SK-N-SH (cell line): ENCODE measurements at places on chromosomes 4 and X. TPM values are rescaled to one million over a fixed set of nuclear protein-coding genes. Genes with fewer than 3 reads are reported as not detected.

DNA sequence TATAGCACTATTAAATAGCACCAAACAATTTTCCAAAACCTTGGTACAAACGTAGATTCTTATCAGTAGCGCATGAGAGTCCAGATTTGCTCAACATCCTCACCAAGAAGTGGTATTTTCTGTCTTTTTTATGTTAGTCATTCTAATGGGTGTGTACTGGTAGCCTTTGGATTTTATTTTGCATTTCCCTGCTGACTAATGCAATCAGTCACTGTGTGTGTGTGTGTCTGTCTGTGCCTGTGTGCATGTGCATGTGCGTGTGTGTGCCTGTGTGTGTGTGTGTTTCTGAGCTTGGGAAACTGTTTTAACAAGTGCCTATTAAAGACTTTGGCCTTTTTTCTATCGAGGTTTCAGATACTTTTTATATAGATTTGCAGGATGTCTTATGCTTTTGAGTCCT is 82.2 kb upstream of the MAGEA10 start:
- no peak overlapping the region for H3K4me3 ChIP-seq
- no peaks in the 10 kb centered on the region for H3K36me3 ChIP-seq
- H3K27ac ChIP-seq: no peak overlapping the region
- no peak for DNase-seq
- H3K4me1 ChIP-seq: no peaks in the 10 kb centered on the region
- H3K27me3 ChIP-seq: no peaks in the 10 kb centered on the region

DNA sequence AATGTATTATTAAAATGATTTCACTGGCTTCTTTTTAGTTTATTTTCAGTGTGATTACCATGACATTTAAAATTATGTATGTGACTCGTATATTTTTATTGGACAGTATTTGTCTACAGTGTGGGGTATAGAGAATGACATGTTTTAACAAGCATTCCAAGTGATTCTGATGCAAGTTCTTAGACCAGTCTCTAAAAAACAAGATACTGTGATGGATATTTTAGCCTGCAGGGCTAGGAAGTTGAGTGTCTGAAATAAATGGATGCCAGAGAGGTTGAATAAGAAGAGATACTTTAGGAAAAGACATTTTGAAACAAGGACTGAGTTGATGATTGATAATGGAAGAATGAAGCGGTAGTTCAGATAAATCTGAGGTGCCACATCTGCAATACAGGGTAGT is 3.5 kb upstream of the MAD2L1 start:
- H3K27me3 ChIP-seq: no peaks in the 10 kb centered on the region
- H3K4me1 ChIP-seq: peaks cover 9% of the 10 kb centered on the region; the same call in 1 of the 2 replicates
- H3K36me3 ChIP-seq: no peaks in the 10 kb centered on the region
- H3K4me3 ChIP-seq: no peak overlapping the region
- DNase-seq: no peak

- H3K4me3 ChIP-seq: no peak overlapping the region
- peaks cover 11% of the 10 kb centered on the region for H3K4me1 ChIP-seq
- peak overlapping the region; percentile 40 for H3K27ac ChIP-seq
- H3K27me3 ChIP-seq: no peaks in the 10 kb centered on the region
Measured at GRCh38 chr4:73224886-73225285, 33.7 kb downstream of the ANKRD17 start.

DNA sequence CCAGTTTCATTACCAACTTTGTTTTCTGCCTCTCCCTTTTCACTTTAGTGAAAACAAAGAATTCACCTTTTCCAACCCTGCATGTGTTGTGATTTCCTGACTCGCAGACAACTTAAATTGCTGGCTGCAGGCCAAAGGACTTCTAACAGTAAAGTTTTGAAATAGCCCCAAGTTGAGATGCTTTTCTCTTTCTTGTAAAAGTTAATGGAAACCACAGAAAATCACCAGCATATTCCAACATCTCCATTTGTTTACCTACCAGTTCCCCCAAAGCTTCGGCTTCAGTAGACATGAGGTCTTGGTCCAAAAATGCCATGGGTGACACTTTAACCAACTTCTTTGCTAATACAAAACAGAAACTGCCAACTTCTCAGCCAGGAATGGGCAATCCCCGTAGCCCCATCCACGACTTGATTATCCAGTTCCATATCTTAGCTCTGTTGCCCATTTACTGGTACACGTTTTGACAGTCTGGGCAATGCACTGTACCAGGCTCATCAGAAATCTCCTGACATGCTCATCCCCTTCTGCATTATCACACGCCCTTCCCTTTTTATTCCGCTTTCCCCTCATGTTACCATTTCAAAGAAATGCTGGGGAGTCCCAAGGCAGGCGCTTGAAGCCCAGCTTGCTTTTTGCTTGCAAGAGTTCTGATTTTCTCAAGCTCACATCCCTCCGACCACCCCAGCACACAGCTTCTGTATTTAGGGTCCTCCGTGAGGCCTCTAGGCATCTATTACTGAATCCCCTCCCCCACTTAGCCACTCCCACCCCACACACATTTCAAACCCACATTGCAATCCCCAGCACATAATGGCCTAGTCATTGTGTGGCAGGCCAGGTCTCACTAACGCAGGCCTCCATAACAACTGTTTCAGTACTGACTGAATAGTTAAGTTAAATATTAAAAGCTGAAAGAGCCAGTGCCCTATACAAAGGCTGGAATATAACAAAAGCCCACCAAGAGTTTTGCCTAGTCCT is 137.9 kb upstream of the S100G start:
- H3K4me1 ChIP-seq: peaks cover 8% of the 10 kb centered on the region
- no peak overlapping the region for H3K27ac ChIP-seq
- H3K27me3 ChIP-seq: no peaks in the 10 kb centered on the region

DNA sequence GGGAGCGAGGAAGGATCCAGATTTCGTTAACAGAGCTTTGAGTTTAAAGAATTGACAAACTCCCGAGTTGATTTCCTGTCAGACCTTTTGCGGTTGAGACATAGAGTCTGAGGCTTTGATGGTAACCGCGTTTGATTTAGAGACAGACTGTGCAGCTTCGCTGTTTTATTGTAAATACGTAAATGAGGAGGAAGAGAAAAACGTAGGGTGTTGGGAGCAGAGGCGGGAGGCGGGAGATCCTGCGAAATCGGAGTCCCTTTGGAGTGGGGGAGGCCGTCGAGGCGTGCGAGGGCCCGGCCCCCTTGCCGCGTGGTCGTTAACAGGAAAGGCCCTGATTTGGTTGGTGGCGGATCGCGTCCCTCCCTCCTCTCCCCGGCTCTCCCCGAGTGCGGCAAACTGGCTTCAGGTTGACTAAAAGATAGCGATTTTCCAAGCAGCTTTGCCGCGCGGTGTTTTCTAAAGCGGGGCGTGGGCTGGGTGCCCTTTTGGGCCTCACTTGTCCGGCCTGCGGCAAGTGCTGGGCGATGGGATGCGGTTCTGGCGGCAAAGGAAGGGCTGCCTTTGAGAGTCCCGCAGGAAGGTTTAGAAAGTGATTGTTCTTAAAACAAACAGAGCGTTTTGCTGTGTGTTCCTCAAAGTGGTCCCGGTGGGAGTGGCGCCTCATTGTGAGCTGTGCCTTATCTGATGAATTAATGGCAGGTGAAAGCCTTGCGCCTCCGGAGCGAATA is 857 bp downstream of the SCML1 start:
- H3K36me3 ChIP-seq: no peaks in the 10 kb centered on the region
- H3K4me3 ChIP-seq: peak overlapping the region; percentile 68
- no peaks in the 10 kb centered on the region for H3K27me3 ChIP-seq
- peak; percentile 30 for DNase-seq
- no peaks in the 10 kb centered on the region for H3K4me1 ChIP-seq
- H3K27ac ChIP-seq: peak overlapping the region; percentile 47

DNA sequence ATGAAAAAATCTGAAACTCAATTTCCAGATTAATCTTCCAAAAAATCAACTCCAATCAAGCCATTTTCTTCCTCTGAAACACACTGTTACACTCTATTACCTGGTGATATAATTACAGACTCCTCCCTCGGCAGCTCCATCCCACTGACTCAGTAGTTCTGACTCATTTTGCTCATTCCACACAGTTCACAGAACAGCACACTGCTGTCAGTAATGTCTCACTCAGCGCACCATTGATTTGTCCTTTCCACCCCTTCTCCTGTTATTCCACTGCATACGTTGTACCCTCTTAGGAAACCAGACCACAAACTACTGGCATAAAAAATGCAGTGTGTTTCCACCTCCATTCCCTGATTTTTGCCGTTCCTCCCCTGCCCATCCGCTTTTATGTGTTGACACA is 212.7 kb downstream of the SLIT2 start:
- no peaks in the 10 kb centered on the region; the same call in none of the 2 replicates for H3K4me1 ChIP-seq
- no peak for DNase-seq
- no peaks in the 10 kb centered on the region for H3K27me3 ChIP-seq
- peaks cover 4% of the 10 kb centered on the region; the same call in 1 of the 2 replicates for H3K36me3 ChIP-seq
- H3K4me3 ChIP-seq: no peak overlapping the region

DNA sequence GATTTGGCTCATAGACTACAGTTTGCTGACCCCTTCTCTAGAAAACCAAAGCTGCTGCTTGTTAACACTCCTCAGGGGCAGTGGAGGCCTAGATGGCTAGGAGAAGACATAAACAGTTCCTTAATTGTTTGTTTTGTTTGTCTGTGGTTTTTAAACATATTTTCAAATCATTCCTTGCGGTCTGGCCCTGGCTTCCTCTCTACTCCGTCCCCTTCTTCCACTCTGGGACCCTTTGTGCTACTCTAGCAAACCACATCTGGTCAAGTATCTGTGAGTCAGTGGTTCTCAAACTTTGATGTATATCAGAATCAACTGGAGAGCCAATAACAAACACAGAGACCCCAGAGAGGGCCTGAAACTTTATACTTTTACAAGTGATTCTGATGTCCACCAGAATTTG is 36.1 kb downstream of the FRMPD4 start:
- H3K4me1 ChIP-seq: no peaks in the 10 kb centered on the region

- no peaks in the 10 kb centered on the region for H3K36me3 ChIP-seq
- H3K27ac ChIP-seq: no peak overlapping the region
- H3K27me3 ChIP-seq: peaks cover 47% of the 10 kb centered on the region
- no peak overlapping the region for H3K4me3 ChIP-seq
- no peaks in the 10 kb centered on the region for H3K4me1 ChIP-seq
Measured at GRCh38 chrX:425056-425455, 38.3 kb upstream of the PPP2R3B start.

DNA sequence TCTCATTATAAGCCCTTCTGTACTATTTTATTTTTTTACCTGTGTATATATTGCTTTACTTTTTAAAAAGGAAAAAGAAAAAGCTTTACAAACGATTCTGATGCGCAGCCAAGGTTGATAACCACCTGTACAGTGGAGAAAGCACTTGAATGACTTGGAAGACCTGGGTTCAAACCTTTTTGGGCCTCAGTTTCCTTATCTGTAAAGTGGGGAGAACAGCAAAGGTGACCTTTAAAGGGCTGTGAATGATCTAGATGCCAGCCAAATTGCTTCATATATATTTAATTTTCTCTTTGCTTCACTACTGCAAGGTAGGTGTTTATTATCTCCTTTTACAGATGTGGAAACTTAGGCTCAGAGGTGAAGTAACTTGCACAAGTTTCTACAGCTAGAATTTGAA is 45.0 kb downstream of the SMC1A start:
- no peak overlapping the region for H3K27ac ChIP-seq
- peaks cover 54% of the 10 kb centered on the region for H3K36me3 ChIP-seq
- no peaks in the 10 kb centered on the region for H3K4me1 ChIP-seq
- H3K27me3 ChIP-seq: no peaks in the 10 kb centered on the region
- no peak overlapping the region for H3K4me3 ChIP-seq
- DNase-seq: no peak

- H3K27ac ChIP-seq: no peak overlapping the region
- no peaks in the 10 kb centered on the region for H3K27me3 ChIP-seq
- no peak overlapping the region for H3K4me3 ChIP-seq
- no peaks in the 10 kb centered on the region for H3K4me1 ChIP-seq
- DNase-seq: no peak
Measured at GRCh38 chrX:25941559-25942250, 196.4 kb upstream of the MAGEB18 start.

- H3K36me3 ChIP-seq: no peaks in the 10 kb centered on the region
- no peak overlapping the region for H3K4me3 ChIP-seq
- no peaks in the 10 kb centered on the region for H3K4me1 ChIP-seq
- peaks cover 67% of the 10 kb centered on the region for H3K27me3 ChIP-seq
- no peak overlapping the region for H3K27ac ChIP-seq
- no peak for DNase-seq
Measured at GRCh38 chrX:154026136-154027021, 6.7 kb upstream of the IRAK1 start.

- no peak overlapping the region for H3K4me3 ChIP-seq
- no peaks in the 10 kb centered on the region for H3K4me1 ChIP-seq
- H3K27ac ChIP-seq: no peak overlapping the region
- H3K36me3 ChIP-seq: peaks cover 6% of the 10 kb centered on the region; the same call in 1 of the 2 replicates
- no peak for DNase-seq
- no peaks in the 10 kb centered on the region for H3K27me3 ChIP-seq
Measured at GRCh38 chrX:64192673-64193072, 12.8 kb downstream of the AMER1 start.

- DNase-seq: no peak
- no peaks in the 10 kb centered on the region for H3K27me3 ChIP-seq
- H3K4me1 ChIP-seq: no peaks in the 10 kb centered on the region
Measured at GRCh38 chrX:54633641-54634040, 103.6 kb downstream of the GNL3L start.

DNA sequence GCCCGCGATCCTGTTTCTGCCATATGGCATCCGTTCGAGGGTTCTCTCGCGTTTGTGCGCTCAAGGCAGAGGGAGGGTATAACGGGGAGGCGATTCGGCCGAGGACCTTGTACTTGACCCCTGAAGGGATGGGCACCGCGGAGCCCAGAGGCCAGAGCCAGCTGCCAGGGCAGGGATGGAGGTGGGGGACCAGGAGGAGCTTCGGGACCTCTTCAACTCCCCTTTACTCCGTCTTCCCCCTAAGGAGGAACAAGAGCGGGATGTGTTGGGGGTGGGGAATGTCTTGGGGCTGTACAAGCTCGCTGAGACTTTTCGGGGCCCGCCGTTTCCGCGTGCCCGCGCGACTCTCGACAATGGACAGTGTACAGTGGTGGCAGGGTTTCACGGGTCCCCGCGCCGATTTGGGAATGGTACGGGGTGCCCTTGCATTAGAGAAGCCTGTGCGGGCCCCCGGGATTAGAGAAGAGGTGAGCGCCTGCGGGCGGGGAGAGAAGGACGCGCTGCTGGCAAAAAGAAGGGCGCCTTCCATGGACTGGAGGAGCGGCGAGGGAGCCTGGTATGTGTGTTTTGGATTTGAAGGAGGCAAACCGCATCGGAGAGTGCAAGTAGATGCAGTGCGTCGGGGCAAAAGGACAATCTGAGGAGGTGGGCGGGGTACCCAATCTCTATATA is 760 bp downstream of the UGT8 start:
- no peak overlapping the region for H3K27ac ChIP-seq
- peaks cover 60% of the 10 kb centered on the region for H3K27me3 ChIP-seq
- peak; percentile 10 for DNase-seq
- H3K4me1 ChIP-seq: peaks cover 7% of the 10 kb centered on the region; the same call in 1 of the 2 replicates

DNA sequence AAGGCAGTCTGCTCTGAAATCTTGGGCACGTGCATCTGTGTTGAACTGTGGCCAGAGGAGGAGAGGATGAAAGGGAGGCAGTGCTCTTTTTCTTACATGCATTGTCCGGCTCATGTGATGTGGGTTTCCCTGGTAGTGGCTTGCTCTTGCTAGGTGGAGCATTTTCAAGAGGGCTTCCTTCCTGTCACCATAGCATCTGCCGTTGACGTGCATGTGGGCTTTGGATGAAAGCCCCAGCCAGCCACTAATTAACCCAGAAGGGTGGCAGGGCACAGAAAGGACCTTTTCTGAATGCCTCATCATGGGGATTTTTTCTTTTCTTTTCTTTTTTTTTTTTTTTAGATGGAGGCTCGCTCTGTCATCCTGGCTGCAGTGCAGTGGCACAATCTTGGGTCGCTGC is 121.3 kb downstream of the GPR143 start:
- no peak overlapping the region for H3K4me3 ChIP-seq
- DNase-seq: no peak
- no peaks in the 10 kb centered on the region for H3K36me3 ChIP-seq
- H3K27me3 ChIP-seq: no peaks in the 10 kb centered on the region; the same call in 1 of the 2 replicates
- H3K4me1 ChIP-seq: no peaks in the 10 kb centered on the region; the same call in 1 of the 2 replicates
- H3K27ac ChIP-seq: no peak overlapping the region

SLC25A4 gene
- 36.2 and 40.5 TPM in 2 replicates for polyA plus RNA-seq

TBC1D9 gene
- polyA plus RNA-seq: 13.5 and 16.1 TPM in 2 replicates

CYBB gene
- polyA plus RNA-seq: not detected in 2 replicates

EDA gene
- polyA plus RNA-seq: 0.02 and 0.06 TPM in 2 replicates

CYSLTR1 gene
- not detected in 2 replicates for polyA plus RNA-seq
